ENCODE measurements at places on chromosomes 6 and 20. TPM values are rescaled to one million over a fixed set of nuclear protein-coding genes. Genes with fewer than 3 reads are reported as not detected.

Gene POPDC3
- 21.9 TPM for polyA plus RNA-seq

Gene ANKRD6
- 2.5 TPM for polyA plus RNA-seq

Gene GSTA3
- polyA plus RNA-seq = not detected

Gene TNNC2
- 0.22 TPM for polyA plus RNA-seq

Gene PCNA
- 440 TPM for polyA plus RNA-seq

Gene FAM184A
- polyA plus RNA-seq = not detected

Gene SMPD2
- polyA plus RNA-seq = 10.0 TPM

Gene HUS1B
- 0.09 TPM for polyA plus RNA-seq

Gene FGD2
- not detected for polyA plus RNA-seq

Gene NR2E1
- not detected for polyA plus RNA-seq

DNA sequence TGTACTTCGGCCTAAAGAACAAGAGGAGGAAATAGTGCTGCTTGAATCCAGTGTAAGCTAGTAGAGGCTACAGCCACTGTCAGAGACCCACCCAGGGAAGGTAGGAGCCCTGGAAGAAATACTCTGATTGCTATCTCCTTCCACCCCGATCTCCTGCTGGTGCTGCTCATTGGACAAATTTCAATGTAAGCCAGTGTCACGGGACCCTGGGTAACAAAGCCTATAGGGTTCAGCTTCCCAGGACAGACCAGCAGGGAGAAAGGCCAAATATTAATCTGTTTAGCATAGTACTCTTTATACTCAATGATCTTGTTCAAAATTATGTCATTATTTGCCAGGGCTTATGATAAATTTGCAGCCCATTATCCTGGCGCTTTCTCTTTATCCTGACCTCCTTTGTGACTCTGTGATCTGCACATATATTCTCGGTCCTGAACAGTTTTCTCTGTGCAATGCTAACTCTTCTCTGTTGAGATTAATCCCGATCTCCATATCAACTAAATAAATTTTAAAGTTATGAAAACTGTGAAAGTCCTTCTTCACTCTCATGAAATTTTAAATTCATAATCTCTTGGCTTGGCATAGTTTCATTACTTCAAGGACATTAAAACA lies 218.8 kb upstream of the PREP start:
- DNase-seq = no peak

DNA sequence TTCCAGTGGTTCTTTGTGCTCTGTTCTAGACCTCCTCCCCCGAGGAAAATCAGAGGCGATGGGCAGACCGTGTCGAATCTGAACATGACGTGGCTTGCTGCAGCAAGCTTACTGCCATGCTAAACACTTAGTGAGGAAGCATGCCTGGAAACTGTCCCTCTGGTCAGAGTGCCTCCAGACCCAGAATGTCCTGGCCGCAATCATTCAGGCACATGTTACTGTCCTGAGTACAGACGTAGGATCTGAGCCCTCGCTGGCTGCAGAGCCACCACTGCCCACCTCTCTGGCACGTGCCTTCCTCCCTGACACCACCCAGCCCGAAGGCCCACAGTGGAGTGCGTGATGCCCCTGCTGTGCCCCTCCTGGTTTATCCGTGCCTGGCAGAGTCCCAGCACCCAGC lies 163.6 kb downstream of the SYNDIG1 start:
- DNase-seq = no peak

DNA sequence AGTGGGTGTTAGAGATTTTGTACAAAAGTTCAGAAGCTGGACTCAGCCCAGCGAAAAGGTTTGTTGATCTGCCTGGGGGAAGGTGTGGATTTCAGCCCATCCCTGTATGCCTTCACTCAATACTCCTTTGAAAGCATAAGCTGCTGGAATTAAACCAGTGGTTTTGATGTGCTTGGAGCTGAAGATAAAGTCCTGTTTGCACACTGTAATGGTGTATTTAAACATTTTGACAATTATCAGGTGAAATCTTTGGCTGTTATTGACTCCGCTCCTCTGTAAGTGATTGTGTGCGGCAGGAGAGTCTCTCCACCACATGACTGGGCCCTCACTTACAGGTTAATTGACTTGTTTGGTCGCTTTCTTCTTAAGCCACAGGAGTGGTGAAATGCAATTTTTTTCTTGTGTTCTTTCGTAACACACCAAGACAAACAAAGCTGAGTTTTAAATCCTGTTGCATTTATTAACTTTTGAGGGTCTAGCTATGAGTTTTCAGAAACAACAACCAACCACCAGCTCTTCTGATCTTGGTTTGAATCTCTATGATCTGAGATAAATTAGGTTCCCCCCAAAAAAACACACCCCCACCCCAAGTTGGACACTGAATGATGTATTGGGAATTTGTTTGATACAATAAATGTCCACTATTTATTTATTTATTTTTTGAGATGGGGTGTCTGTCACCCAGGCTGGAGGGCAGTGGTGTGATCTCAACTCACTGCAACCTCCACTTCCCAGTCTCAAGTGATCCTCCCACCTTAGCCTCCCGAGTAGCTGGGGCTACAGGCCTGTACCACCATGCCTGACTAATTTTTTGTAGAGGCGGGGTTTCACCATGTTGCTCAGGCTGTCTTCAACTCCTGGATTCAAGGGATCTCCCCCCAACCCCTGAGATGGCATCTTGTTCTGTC lies 46.3 kb upstream of the NCOA3 start:
- DNase-seq = peak; percentile 35

- no peak for DNase-seq
Measured at GRCh38 chr6:137008204-137008603, 36.6 kb downstream of the IL20RA start.

GRCh38 chr6:144250276-144250675 lies 34.9 kb upstream of the UTRN start:
- DNase-seq = no peak

DNA sequence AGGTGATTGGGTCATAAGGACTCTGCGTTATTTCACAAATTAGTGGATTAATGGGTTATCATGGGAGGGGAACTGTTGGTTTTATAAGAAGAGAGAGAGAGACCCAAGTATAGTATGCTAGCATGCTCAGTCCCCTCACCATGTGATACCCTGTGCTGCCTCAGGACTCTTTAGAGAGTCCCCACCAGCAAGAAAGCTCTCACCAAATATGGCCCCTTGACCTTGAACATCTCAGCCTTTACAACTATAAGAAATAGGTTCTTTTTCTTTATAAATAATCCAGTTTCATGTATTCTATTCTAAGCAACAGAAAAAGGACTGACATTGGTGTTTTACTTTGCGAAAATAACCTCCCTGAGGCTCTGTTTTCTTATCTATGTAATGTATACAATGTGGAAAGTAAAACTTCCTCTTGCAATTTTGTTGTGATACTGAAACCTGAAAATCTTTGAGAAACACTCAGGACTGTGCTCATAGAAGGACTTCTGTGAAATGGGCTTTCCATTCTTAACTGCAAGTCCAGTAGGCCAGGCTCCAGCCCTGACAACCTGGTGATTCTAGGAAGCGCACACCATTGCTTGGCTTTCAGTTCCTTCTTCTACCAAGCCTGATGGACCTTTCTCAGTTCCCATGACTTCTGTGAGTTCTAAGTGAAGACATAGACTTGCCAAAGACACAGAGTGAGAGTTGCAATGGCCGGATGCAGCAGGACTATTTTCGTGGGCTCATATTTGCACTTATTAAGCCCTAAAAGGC lies 21.9 kb downstream of the SIRPD start:
- no peak for DNase-seq

DNA sequence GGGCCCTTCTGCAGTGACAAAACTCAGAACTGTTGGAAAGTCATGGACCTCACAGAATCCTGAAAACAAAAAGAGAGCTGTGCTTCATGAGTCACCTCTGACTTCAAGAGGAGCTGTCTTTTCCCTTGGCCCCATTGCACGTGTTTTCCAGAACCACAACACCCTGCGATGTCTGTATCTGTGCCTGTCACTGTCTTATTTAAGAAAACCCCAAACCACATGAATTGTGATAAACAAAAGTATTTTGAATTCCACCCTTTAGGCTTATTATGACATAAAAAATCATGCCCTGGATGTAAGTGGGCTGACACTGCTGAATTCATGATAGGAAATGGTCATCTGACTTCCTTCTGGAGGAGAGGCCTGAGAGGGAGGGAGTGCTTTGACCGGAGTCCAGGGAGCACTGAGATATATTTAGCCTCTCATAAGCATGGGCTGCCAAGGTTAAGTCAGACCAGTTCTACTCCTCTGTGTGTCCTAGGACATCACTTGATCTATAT lies 96.4 kb upstream of the DUSP22 start:
- DNase-seq = no peak

GRCh38 chr6:164322533-164322932 lies 908.0 kb downstream of the QKI start:
- no peak for DNase-seq

DNA sequence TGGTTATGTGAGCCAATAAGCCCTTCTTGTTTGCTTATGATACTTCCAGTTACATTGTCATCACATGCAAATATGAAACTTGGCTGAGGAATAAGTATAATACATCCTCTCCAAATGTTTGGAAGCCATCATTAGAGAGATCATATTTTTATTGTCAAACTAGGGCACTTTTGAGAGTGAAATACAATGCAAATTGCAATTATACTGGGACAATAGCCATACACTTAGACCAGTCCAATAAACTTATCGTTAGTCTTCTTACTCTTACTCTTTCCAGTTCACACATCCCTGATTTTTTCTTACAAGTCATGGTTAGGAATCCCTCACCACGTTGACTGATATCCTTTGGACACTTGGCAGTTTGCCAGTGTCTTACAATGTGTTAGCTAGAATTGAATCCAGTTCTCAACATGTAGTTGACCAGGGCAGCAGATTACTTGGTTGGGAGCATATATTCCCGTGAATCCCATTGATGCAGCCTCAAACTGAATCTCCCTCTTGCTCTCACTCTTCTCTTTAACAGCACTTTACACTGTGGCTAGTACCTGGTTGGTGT lies 519.7 kb upstream of the ID4 start:
- DNase-seq = no peak

DNA sequence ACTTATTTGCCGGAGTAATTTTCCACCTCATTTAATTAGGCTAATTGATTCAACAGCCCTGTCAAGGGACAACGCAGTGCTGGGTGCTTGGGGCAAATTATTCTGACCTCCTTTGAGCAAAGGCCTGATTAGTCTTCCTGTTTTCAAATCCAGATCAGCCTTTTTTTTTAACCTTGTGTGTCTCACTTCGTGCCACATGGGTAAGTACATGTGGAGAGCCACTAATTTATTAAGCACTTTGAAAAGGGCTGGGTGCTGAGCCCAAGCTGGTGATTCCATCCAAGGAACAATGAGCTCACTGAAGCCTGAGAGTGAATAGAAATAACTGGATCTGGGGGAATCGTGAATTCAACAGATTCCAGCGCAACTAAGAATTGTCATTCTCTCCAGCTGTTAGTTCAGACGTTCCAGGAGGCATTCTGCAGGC lies 229.3 kb downstream of the CLIC5 start:
- DNase-seq = no peak

DNA sequence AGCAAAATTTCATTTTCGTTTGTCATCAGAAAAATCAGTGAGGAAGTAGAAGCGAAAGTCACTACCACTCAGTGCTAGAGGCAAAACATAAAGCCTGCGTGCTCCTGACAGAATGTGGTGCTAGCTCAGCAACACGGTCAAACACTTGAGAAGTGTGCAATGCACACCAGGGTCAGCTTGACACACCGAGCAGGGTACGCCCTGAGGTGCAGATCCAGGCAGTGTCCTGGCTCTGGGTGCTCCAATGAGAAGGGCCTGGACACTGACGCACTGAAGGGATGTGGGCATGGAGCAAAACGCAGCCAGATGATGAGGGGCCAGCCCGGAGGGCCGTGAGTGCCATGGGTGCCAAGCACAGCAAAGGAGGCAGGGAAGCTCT lies 5.9 kb downstream of the RNASET2 start:
- DNase-seq = no peak

DNA sequence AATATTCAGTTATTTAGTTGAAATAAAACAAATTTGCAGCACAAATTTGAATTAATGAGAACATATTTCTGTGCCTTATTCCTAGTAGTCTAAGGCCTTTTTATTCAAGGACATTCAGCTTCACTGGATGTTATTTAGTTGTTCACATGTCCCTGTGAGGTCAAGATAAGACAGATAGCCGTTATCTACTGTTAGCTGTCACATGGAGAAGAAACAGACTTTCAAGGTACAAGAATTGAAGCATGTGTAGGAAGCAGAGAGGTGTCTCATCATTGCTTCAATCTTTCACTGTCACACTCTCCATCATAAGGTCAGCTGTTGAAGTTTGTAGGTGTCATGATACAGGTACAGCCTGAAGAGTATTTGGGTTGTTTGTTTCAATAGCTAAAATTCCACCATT lies 112.9 kb upstream of the JAG1 start:
- DNase-seq = no peak

GRCh38 chr20:62409931-62410745 lies 3.1 kb upstream of the CABLES2 start:
- DNase-seq = peak; percentile 51

DNA sequence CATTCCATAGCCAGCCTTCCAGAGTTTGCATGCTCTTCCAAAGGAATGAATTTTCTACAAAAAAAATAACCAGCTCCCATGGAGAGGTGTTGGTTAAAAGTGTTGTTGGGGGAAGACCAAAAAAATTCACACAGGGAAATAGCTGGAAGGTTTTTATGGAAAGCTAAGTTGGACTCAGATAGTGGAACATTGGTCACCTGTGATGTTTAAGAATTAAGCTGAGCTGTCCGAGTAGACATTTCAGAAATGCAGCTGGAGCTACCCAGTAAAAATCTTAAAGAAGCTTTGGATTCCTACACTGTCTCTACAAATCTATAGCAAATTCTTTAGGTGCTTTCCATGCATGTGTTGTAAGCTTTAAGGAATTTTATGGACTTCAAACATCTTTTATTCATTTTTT lies 155.5 kb downstream of the THBS2 start:
- DNase-seq = no peak

- no peak for DNase-seq
Measured at GRCh38 chr6:134634466-134634865, 315.4 kb downstream of the ALDH8A1 start.

DNA sequence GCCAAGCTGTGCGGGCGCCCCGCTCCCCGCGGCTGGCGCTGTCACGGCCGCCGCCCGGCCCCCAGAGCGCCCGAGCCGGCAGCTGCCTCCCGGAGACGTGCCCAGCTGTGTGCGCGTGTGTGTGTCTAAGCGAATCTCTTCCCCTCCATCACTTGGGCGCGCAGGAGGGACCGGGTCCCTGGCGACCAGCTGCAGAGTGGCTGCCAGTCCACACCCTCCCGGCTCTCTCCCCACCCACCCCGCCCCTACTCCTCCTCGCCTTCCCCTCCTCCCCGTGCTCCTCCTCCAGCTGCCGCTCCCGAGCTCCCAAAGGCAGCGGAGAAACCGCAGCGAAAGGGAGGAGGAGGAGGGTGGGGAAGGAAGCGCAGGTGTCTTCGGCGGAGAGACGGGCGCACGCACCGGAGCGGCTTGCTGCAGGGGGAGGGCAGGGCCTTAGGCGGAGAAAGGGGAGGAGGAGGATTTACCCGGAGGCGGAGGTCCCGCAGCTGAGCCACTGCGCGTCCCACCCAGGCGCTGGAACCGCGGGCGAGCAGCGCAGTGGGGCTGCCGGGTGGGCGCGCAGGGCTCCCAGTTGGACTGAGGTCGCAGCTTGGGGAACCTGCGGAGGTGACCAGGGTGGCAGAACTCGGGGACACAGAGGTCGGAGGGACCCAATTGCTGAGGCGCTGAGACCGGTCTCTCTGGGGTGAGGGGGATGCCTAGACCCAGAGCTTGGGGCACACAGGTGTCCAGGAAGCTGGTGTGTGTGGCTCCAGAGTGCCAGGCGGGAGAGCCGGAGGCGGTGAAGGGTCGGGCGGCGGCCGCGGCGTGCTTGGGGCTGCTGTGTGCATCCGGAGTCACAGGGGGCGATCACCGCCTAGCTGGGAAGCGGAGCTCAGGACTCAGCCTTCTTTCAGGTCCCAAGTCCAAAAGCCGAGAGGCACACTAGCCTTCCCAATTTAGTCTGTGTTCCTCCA lies at the start of gene HS3ST5:
Gene HS3ST5, minus strand, starts transcription at position 198 of the 956 bp plus-strand sequence. CDS start 280,178 bp downstream, outside the sequence.
- DNase-seq = peak; percentile 17

GRCh38 chr20:51553897-51554486 lies 11.5 kb upstream of the NFATC2 start:
- no peak for DNase-seq

All from A549 (cell line).